IgD-negative memory B cell (primary cell): ENCODE measurements at places on chromosomes 6 and 20. TPM values are rescaled to one million over a fixed set of nuclear protein-coding genes. Genes with fewer than 3 reads are reported as not detected.

Gene CPNE5
- polyA plus RNA-seq, result 280 TPM

Gene SLC16A10
- 1.2 TPM for polyA plus RNA-seq

Gene DZANK1
- 2.2 TPM for polyA plus RNA-seq

Gene BFSP1
- polyA plus RNA-seq, result not detected

Gene RNF144B
- 6.2 TPM for polyA plus RNA-seq

Gene SLC12A5
- polyA plus RNA-seq, result 0.11 TPM

Gene ADGRF4
- polyA plus RNA-seq, result not detected

Gene TLDC2
- polyA plus RNA-seq, result not detected

Gene FRK
- 0.04 TPM for polyA plus RNA-seq

Gene UBD
- polyA plus RNA-seq, result not detected

Gene ROS1
- not detected for polyA plus RNA-seq

Gene CLDN20
- not detected for polyA plus RNA-seq

Gene SGK2
- not detected for polyA plus RNA-seq

Gene ENPP5
- 1.7 TPM for polyA plus RNA-seq
